ENCODE measurements at places on chromosomes 6 and 20.

- DNase-seq: peak; percentile 55
Observed at GRCh38 chr20:9407805-9408421, 106.5 kb upstream of the LAMP5 start.

DNA sequence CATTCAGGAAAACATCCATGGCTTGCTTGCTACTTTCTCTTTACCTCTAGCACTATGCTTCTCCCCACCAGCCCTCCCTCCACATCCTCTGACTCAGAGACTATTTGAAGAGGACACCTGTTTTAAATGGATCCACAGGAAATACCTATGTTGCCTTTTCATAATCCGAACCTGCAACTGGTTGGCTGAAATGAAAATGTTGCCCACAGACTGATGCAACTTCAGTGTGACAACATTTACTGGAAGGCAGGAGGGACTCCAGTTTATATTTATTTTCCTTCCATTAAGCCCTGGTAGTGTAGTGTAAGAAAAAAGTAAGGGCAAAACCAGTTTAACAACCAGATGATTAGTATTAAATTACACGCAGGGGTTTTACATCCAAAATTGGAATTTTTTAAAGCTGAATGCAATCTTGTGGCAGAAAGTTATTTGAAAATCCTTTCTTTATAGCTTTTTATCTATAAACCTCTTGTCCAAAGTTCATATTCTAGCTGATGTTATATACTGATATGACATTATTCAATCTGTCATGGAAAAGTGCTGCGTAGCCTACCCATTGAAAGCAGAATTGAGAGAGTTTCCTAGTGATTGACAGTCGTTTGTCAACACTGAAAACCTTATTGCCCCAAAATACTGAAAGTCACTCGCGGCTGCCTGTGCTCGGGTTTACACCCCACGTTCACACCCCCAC is 881 bp upstream of the AIG1 start:
- peak; percentile 71 for DNase-seq

DNA sequence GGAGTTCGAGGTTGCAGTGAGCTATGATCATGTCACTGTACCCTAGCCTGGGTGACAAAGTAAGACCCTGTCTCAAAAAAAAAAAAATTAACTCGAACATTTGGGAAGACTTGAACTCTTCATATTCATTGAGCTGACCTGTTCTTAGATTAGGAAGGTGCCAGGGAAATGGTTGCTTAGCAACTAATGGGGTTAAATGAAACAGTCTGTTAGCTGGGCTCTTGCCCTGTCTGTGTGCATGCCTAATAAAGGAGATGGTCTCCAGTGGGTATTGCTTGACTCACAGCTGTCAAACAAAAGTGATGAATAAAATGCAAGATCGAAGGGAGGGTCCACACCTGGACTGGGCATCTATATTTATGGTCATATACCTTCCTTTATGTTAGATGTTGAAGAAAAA is 101.8 kb downstream of the KLHL32 start:
- DNase-seq: no peak

DNA sequence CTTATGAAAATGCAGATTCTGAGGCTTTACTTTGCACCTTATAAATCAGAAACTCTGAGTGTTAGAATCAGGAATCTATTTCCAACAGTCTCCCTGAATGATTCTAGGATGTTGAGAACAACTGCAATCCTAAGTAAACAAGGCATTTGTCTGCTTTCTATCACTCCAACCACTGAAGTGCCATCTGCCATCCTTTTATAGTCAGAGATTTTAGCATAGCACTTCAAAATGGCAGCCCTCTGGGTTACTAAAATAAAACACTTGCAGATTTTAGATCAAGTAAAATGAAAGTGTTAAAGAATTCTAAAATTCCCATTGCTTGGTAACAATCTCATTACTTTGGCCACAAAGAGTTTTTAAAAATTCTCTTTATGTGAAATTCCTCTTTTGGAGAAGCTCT is 258.9 kb downstream of the CD109 start:
- DNase-seq: no peak

- DNase-seq: no peak
Observed at GRCh38 chr6:11092668-11093375, 812 bp upstream of the SMIM13 start.

DNA sequence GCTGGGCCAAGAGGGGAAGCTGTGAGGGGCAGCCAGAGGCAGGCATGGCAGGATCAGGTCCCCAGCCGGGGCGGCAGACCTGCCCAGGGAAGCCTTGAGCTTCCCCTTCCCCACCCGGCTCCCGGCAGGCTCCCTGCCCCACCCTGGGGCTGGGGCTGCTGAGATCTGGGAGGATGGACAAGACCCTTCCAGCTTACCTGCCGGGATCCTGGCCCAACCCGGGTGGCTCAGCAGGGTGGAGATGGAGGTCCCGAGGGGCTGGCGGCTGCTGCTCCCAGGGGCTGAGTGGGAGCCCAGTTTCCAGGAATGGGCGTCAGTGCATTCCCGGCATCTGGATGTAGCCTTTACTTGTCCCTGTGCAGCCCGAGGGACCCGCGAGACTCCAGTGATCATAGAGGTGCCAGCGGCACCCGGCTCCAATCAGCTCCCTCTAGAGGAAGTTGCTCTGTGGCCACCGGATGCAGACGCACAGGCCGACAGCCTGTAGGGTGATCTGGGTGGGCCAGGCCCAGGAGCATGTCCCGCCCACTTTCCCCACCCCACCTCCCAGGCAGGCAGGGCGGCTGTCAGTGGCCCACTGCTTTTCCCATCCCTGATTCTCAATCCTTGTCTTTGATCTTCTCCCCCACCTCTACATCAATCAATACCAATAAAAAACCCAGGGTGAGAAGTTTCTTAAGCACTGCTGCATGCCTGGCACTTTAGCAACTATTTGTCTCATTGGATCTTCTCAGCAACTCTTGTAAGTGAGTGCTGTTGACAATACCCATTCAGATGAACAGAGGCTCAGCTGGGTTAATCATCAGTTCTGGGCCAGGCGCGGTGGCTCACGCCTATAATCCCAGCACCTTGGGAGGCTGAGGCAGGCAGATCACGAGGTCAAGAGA is at the start of gene BAK1:
BAK1 (minus strand) TSS at position 449 of the 887 bp plus-strand sequence. CDS start 2,672 bp downstream, outside the sequence.
- DNase-seq: peak; percentile 84

- DNase-seq: no peak
Observed at GRCh38 chr6:166932116-166932515, 24.2 kb downstream of the RNASET2 start.

GRCh38 chr20:17965042-17965697 is 3.4 kb downstream of the SNX5 start:
- no peak for DNase-seq

DNA sequence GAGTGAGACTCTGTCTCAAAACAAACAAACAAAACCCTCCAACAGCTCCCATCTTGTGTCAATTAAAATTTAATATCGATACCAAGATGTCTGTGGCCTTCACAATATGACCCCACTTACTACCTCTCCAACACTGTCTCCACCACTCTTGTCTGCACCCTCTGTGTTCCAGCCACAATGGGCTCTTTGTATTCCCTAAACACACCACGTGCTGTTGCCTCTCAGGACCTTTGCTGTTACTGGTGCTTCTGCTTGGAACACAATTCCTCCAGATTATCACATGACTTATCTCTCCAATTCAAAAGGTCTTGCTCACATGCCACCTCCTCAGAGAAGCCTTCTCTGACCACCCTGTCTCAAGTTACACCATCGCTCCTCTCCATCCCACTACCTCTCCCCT is 6.0 kb upstream of the HCK start:
- DNase-seq: no peak
